ENCODE measurements at places on chromosomes 2 and 18.

GRCh38 chr2:152241948-152242729, 66.6 kb upstream of the STAM2 start:
- DNase-seq, result no peak

- peak; percentile 42 for DNase-seq
Observed at GRCh38 chr2:187576906-187577305, 22.7 kb upstream of the TFPI start.

DNA sequence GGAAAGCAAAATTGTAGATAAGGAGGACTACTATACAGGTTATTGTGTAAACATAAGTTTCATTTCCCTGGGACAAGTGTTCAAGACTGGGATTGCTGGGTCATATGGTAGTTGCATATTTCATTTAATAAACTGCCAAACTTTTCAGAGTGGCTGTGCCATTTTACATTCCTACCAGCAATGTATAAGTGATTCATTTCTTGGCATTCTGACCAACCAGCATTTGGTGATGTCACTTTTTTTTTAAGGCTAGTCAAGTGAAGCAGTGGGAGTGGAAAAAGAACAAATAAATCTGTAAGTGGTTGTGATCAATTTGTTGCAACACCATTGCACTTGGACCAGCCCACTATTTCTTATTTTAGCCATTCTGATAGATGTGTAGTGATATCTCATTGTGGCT, 5.2 kb upstream of the CHCHD5 start:
- DNase-seq, result peak; percentile 90

DNA sequence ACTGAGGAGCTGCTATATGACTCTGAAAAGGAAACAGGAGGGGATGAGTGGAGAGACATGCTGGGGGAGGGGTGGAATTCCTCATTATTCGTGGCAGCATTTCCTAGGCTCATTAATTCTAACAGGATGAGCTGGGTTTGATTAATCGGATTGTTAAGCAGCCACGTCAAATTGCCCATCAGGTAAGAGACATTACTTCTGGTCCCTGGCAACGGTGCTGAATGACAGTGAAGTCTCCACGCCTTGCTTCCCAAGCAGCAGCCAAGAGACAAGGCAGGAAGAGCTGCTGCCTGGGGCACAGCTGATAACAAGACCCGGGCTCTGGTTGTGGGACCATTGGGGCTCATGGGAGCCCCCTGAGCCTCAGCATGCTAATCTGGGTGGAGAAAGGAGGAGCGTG, 86.6 kb downstream of the MARCHF4 start:
- DNase-seq, result no peak

- DNase-seq, result peak; percentile 38
Observed at GRCh38 chr18:8229787-8230186, 379.4 kb upstream of the RAB12 start.
